ENCODE measurements at places on chromosomes 12 and 14.
A peak's percentile ranks its signal among the peaks of the same experiment; 100 is the strongest.

DNA sequence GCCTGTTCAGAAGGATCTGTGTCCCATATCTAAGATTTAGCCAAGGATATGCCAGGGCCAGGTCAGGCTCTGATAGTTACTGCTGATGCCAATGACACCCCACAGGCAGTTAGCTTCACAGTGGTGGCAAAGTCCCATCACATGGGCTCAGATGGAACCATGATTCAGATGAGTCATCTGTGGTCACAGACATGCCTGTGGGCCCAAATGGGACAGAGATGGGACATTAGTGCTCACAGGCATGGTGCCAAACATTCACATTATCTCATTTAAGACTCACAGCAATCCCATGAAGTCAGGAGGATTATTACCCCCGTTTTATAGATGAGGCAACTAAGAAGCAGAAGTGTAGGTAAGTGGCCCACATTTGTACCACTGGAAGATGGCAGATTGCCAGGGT, 207.8 kb downstream of the DPF3 start:
- DNase-seq, result no peak

DNA sequence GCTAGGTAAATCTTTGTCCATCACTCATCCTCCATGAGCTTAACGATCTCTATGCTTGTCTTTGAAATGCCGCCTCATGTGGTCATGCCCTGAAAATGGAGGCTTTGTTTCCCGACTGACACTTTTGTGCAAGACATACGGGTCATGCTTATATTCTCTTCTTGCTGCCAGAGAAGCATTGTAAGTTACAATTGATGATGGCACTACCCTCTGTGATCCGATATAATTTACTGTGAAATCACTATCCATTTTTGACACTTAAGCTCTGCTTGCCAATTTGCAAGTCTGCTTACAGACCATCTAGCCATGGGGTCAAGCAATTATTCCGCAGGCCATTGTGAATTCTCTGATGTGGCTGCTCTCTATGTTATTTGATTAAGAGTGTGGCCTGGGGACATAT, 650.0 kb downstream of the FLRT2 start:
- DNase-seq, result no peak

- DNase-seq, result no peak
These were observed 10.7 kb downstream of the TRMT5 start for GRCh38 chr14:60970146-60970545.

DNA sequence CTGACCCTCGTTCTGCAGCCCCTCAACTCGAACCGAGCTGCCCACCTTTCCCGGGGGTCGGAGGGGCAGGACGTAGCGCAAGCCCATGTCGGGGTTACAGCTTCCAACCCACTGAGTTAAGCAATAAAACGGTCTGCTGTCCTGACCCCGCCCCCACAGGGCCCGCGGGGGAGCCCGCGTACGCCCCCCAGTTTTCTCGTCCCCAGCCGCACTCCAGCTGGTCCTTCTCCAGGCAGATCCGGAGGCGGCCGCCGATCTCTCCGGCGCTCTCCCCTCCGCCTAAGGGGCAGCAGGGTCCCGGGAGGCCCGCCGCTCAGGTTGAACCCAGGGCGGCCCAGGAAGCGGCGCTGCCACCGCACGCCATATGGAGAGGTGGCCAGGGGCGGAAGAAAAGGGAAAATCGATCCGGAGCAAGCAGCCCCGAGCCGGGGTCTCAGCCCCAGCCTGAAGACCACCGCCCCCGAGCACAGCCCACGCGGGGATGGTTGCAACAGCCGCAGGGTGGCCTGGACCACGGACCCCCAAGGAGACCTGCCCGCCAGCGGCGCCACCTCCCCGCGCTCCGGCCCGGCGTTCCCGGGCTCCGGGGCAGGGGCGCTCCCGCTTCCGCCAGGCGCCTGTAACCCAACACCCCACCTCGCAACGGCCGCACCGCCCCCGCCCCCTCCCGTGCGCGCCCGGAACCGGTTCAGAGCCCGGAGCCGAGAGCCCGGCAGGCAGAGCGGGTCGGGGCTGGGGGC, 760 bp downstream of the ACTN1 start:
- peak; percentile 9 for DNase-seq

- DNase-seq, result no peak
These were observed 324.2 kb upstream of the FAR2 start for GRCh38 chr12:28824849-28825248.

GRCh38 chr14:45400509-45400908, 147.5 kb upstream of the MIS18BP1 start:
- no peak for DNase-seq

DNA sequence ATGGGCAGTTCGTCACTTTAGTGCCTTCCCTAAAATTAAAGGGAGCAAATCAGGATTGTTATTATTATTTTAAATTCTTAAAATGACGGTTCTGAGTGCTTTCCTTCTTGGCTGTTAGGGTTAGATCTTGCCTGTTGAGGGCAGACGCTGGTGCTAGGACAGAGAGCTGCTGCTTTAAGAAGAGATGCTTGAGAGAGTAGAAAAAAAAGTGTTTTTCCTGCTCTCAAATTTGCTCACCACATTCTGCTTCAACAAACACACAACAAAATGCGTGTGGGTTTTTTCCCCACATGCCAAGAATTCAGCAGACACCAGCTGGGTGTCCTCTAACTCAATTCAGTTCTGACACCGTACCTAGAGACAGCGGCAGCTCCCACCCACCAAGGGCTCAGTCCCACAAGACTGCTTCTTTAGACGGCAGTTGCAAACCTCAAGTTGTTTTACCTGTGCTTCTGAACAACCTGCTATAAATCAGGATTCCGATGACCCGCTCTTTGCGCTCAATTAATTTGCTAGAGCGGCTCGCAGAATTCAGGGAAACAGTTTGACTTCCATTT, 75.8 kb upstream of the RIN3 start:
- no peak for DNase-seq

- no peak for DNase-seq
These were observed 9.5 kb upstream of the RERG start for GRCh38 chr12:15230751-15231150.

- no peak for DNase-seq
These were observed 31.1 kb upstream of the TMX1 start for GRCh38 chr14:51208982-51209381.

DNA sequence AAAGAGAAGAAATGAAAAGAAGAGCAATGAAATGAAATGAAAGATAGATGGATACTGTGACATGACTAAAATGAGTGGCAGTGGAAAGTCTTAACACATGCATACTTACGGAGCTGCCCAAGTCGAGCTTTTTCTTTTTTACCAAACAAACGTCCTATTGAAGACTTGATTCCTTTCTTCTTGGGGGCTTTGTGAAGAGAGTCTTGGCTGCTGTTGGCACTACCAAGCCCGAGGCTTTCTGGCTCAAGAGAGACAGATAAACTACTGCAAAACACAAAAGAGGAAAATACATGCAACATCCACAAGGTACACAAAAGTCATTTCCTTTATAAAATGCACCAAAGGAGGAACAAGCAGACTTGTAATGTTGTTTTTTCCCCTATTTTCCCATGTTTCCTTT, 261.2 kb downstream of the ACSS3 start:
- no peak for DNase-seq

Data from T-helper 17 cell (primary cell).